ENCODE measurements at places on chromosomes 12 and 14. TPM values are rescaled to one million over a fixed set of nuclear protein-coding genes. Genes with fewer than 3 reads are reported as not detected.
A peak's percentile ranks its signal among the peaks of the same experiment; 100 is the strongest.

- no peak overlapping the region for H3K27ac ChIP-seq
- peak overlapping the region; percentile 93 for H3K4me3 ChIP-seq
- peaks cover 9% of the 10 kb centered on the region for H3K36me3 ChIP-seq
- H3K4me1 ChIP-seq, result peaks cover 15% of the 10 kb centered on the region
These were observed 1.1 kb downstream of the PPFIBP1 start for GRCh38 chr12:27524839-27525753.

Gene RAPGEF3
- total RNA-seq, result 19.6 TPM

DNA sequence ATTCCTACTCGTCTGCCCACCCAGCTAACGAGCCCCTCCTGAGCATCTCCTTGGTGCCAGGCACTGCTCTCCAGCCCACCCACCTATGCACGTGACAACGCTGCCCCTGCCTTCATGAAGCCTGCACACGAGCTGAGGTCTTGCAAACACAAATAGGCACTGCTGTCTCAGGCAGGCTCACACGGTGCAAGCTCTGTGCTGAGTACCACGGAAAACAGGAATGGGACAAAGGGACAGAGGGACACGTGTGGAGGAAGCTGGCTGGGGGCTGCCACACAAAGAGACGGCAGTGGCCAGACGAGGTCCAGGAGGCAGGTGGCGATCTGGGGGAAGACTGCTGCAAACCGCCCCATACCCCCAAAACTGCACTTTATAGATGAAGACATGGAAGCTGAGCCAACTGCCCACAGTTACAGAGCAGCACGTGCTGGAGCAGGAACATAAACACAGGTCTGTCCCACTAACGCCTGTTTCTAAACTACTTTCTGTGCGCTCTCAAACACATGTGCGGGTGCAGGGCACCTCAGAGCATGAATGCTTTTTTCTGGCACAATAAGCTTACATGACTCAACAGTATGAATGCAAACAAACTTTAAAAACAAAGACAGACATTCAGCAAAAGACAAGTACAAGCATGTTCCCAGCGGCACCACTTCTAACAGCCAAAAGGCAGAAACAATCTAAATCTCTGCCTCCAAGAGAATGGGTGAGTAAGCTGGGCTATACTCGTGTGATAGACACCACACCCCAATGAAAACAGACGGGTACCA is 64.5 kb downstream of the AMN start:
- no peaks in the 10 kb centered on the region for H3K27me3 ChIP-seq
- no peak for DNase-seq
- no peaks in the 10 kb centered on the region for H3K4me1 ChIP-seq
- peaks cover 91% of the 10 kb centered on the region for H3K36me3 ChIP-seq
- H3K27ac ChIP-seq, result no peak overlapping the region

DNA sequence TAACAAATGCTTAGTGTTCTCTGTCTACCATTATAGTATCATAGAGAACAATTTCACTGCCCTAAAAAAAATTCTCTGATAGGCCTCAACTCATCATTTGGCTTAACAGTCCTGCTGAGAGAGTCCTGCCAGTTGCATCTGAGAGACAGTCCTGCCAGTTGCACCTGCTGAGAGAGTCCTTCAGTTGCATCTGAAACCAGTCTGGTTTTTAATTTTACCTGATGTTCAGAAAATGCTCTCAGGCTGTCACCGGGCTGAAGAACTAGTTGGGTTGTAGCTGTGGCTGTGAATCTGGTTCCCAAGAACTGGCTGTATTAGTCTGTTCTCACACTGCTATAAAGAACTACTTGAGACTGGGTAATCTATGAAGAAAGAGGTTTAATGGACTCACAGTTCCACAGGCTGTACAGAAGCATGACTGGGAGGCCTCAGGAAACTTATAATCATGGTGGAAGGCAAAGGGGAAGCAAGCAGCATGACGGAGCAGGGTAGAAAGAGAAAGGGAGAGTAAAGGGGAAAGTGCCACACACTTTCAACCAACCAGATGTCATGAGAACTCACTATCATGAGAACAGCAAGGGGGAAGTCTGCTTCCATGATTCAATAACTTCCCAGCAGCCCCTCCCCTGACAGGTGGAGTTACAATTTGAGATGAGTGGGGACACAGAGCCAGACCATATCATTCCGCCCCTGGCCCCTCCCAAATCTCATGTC is 51.6 kb downstream of the PRKCH start:
- no peak for DNase-seq
- no peak overlapping the region for H3K27ac ChIP-seq
- H3K4me1 ChIP-seq, result no peaks in the 10 kb centered on the region
- no peak overlapping the region for H3K4me3 ChIP-seq

Gene APPL2
- 28.5 TPM for total RNA-seq

DNA sequence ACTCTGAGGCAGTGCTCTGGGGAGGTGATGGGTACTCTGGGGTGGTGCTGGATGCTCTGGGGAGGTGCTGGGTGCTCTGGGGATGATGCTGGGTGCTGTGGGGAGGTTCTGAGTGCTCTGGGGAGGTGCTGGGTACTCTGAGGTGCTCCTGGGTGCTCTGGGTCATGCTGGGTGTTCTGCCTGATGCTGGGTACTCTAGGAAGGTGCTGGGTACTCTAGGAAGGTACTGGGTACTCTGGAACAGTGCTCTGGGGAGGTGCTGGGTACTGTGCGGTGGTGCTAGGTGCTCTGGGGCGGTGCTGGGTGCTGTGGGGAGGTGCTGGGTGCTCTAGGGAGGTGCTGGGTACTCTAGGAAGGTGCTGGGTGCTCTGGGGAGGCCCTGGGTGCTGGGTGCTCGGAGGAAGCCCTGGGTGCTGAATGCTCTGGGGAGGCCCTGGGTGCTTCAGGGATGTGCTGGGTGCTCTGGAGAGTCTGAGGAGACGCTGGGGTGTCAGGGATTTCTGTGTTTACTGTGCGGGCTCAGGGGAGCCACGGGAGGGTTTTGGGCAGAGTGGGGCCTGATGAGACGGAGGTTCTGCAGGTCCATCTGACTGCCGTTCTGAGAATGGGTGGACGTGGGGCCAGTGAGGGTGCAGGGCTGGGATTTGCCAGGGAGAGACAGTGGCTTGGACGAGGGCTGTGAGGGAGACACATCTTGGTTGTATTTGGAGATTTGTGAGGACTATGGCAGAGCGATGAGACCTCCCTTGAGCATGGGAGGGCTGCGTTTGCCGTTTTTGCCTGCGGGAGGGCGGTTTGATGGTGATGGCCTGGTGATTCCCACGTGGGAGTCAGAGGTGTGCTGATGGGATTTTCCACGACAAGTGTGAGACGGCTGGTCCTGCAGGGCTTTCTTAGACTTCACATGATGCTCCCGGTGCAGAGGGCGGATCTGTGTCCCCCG is 30.0 kb downstream of the MMP17 start:
- no peak overlapping the region for H3K27ac ChIP-seq
- H3K4me1 ChIP-seq, result no peaks in the 10 kb centered on the region
- no peak overlapping the region for H3K4me3 ChIP-seq
- no peaks in the 10 kb centered on the region for H3K36me3 ChIP-seq
- DNase-seq, result no peak
- H3K27me3 ChIP-seq, result no peaks in the 10 kb centered on the region

GRCh38 chr12:13278249-13278787 is 81.8 kb downstream of the EMP1 start:
- H3K4me3 ChIP-seq, result no peak overlapping the region
- H3K27ac ChIP-seq, result peak overlapping the region; percentile 81

- H3K27ac ChIP-seq, result no peak overlapping the region
- no peaks in the 10 kb centered on the region for H3K36me3 ChIP-seq
- DNase-seq, result peak; percentile 84
These were observed 68.2 kb upstream of the ETV6 start for GRCh38 chr12:11581179-11581755.

- H3K27me3 ChIP-seq, result no peaks in the 10 kb centered on the region
- H3K4me1 ChIP-seq, result no peaks in the 10 kb centered on the region
- no peak overlapping the region for H3K27ac ChIP-seq
- DNase-seq, result no peak
- no peaks in the 10 kb centered on the region for H3K36me3 ChIP-seq
These were observed 87.9 kb downstream of the PLEKHA5 start for GRCh38 chr12:19217446-19217845.
